ENCODE measurements at places on chromosomes 7 and 10. TPM values are rescaled to one million over a fixed set of nuclear protein-coding genes. Genes with fewer than 3 reads are reported as not detected.

Gene GPR26
- not detected for total RNA-seq

Gene COL17A1
- 95.1 TPM for total RNA-seq

Gene RTKN2
- 4.3 TPM for total RNA-seq

DNA sequence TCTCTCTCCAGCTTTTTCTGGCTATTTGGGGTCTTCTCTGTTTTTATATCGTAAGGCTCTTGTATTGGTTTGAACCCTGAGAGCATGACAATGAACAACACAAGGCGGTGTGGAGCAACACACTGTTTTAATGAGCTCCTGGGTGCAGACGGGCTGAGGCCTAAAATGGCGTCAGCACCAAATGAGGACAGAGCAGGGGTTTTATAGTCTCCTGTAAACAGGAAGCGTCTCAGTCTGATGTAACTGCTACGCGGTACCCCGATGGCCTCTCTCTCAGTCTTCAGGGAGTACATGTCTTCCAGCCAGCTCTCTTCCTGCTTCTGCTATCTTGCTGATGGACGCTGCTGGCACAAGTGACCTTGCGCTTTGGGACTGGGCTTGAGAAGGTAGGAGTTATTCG, 95.9 kb upstream of the CCDC71L start:
- no peak for DNase-seq

DNA sequence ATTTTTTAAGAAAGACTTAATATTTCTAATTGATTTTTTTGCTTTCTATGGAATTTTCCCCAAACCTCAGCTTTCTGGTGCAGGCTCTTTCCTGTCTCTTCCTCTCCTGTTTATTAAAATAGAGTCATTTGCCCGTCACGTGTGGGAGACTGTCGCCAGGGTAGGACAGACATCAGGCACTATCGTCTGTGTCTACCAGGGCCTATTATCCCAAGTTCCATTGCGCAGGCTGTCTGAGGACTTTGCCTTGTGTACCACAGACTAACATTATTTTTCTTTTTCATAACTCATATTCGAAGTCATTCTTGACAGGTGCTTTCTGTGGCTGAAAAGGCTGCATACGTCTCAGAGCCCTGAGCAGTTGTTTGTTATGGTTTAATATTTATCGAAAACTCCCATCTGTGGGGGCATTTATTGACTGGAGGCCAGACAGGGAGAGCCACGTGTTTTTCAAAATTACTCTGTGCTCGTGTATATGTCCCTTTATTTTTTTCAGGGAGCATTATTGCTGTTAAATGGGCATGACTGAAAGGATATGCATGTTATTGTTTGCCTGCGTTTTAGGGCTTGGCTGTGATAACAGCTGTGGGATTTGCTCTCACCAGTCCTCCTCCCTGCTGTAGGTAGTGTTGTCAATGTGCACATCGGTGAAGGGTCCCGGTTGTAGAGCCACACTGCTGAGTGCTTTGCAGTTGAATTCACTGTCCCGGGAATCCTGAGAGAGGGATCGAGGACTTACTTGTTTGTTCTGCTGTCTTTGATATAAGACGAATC, 89.8 kb downstream of the CAMK1D start:
- peak; percentile 66 for DNase-seq

DNA sequence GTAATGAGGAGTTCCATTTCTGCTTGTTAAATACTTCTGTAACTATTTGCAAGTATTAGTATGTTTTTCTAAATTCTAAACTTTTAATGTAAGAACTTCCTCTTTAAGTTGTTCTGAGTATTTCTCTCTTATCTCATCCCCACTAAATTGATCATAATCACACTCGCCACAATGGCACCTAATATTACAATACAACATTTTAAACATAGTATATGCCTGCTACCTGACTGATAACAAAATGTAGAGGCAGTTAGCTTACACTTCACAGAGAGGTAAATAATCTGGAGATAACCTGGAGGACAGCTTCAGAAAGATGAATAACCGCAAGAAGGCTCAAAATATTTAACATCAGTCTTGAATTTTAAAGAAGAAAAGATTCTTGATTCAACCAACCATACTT, 48.6 kb downstream of the HIBADH start:
- no peak for DNase-seq

- DNase-seq, result peak; percentile 84
Measured at GRCh38 chr7:2870471-2870931, 26.4 kb upstream of the GNA12 start.

GRCh38 chr7:73992101-73992562, 35.8 kb upstream of the ELN start:
- no peak for DNase-seq

- DNase-seq, result no peak
Measured at GRCh38 chr7:131011976-131012375, 278.0 kb upstream of the KLF14 start.

Measured in mucosa of descending colon (tissue), 3 donors.